GM12878 (cell line): ENCODE measurements at places on chromosomes 7 and 10. TPM values are rescaled to one million over a fixed set of nuclear protein-coding genes. Genes with fewer than 3 reads are reported as not detected.

GRCh38 chr10:112182784-112183328 lies 709 bp downstream of the GPAM start:
- no peak for DNase-seq
- H3K27ac ChIP-seq: peak overlapping the region; percentile 26
- H3K4me3 ChIP-seq: peak overlapping the region; percentile 84
- no peaks in the 10 kb centered on the region; the same call in none of the 2 replicates for H3K36me3 ChIP-seq
- no peaks in the 10 kb centered on the region for H3K4me1 ChIP-seq

GRCh38 chr7:6516387-6516983 lies 34.8 kb downstream of the GRID2IP start:
- H3K4me3 ChIP-seq: peak overlapping the region; percentile 25; the same call in 1 of the 2 replicates
- peaks cover 3% of the 10 kb centered on the region; the same call in 1 of the 2 replicates for H3K4me1 ChIP-seq
- no peak overlapping the region for H3K27ac ChIP-seq

GRCh38 chr10:67319976-67320375 lies 376.0 kb downstream of the CTNNA3 start:
- DNase-seq: no peak
- no peak overlapping the region for H3K4me3 ChIP-seq
- H3K4me1 ChIP-seq: no peaks in the 10 kb centered on the region

DNA sequence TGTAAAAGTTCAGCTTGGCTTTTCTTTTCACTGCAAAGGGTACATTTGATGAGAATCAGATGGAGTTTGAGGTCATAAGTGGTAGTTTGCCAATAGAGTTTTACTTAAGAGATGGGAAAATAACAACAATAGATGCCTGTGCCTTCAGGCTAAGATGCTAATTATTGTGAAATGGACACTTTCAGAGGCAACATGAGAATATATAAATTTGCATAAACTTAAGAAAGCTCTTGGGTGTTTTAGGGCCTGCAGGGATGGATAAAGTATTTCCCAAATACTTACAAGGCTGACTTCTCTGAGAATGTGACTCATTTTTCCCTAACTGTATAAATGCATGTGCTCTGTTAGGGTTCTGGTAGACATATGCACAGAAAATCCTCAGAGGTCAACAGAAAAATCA lies 200.3 kb upstream of the SVIL start:
- no peaks in the 10 kb centered on the region for H3K36me3 ChIP-seq
- no peak overlapping the region for H3K27ac ChIP-seq
- H3K4me3 ChIP-seq: no peak overlapping the region
- DNase-seq: no peak
- no peaks in the 10 kb centered on the region for H3K27me3 ChIP-seq

DNA sequence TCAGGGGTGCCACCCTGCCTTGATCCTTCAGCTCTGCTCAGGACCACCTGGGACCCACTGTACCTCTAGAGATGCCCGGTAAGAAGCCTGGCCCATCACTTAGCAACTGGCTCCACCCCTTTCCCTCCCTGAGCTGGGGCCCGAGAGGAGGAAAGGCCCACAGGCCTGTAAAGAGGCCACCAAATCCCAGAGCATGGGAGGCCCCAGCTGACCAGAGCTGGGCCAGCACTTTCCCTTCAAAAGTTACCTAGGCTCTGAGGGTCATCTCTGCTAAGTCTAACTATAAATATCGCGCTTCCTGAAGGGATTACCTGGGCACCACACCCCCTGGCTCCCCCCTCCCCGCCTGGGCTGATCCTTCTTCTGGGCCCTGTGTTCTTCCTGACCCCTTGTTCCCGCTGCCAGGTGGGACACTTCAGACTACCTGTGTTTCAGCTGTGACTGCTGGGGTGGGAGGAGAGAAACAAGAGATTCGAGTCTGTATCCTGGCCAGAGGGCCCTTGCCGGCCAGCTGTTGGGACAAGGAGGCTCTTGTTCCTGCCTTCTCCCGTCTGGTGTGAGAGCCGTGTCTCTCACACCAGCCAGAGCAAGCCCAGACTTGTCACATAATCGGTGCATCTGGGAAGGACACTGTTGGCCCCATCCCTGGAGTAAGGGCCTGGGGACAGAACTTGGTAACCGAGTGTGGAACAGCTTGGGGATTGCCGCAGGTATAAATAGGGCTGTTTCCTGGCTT lies 22.8 kb upstream of the ANKRD2 start:
- no peak overlapping the region for H3K27ac ChIP-seq
- DNase-seq: no peak
- no peaks in the 10 kb centered on the region for H3K27me3 ChIP-seq

Gene POLR3A
- 16.8 and 20.4 TPM in 2 replicates for total RNA-seq
